ENCODE measurements at places on chromosomes 3 and 15.

- DNase-seq = no peak
Measured at GRCh38 chr3:9037144-9037711, 74.0 kb upstream of the RAD18 start.

GRCh38 chr3:49199239-49199899 lies 28.0 kb downstream of the KLHDC8B start:
- DNase-seq = no peak

GRCh38 chr3:15064299-15064834 lies 748 bp downstream of the MRPS25 start:
- DNase-seq = peak; percentile 16

GRCh38 chr3:61201071-61201470 lies 50.2 kb downstream of the FHIT start:
- no peak for DNase-seq

Data from MM.1S (cell line).